ENCODE measurements at places on chromosomes 6 and 20. TPM values are rescaled to one million over a fixed set of nuclear protein-coding genes. Genes with fewer than 3 reads are reported as not detected.

PRND gene
- 0.48 TPM for total RNA-seq

PRSS16 gene
- 0.39 TPM for total RNA-seq

CPXM1 gene
- total RNA-seq, result 3.0 TPM

REM1 gene
- total RNA-seq, result not detected

BPIFB2 gene
- not detected for total RNA-seq

OXT gene
- total RNA-seq, result not detected

PAX1 gene
- not detected for total RNA-seq

NKAIN4 gene
- 3.7 TPM for total RNA-seq

LY6G6F gene
- total RNA-seq, result not detected

ARMC2 gene
- 1.9 TPM for total RNA-seq

ATP6V1G2 gene
- total RNA-seq, result 5.9 TPM

TMEM63B gene
- 27.7 TPM for total RNA-seq

CST4 gene
- 0.78 TPM for total RNA-seq

HDGFL1 gene
- not detected for total RNA-seq

KCNK17 gene
- total RNA-seq, result not detected

GSTA1 gene
- not detected for total RNA-seq

Data from epithelial cell of alveolus of lung (primary cell).